ENCODE measurements at places on chromosomes 4 and X.

GRCh38 chr4:6815029-6815836, 32.7 kb downstream of the KIAA0232 start:
- no peak for DNase-seq

GRCh38 chr4:55571806-55572205, 20.2 kb downstream of the PDCL2 start:
- no peak for DNase-seq

- no peak for DNase-seq
Observed at GRCh38 chr4:94978904-94979303, 221.1 kb downstream of the BMPR1B start.

GRCh38 chr4:118968005-118968404, 79.4 kb downstream of the SYNPO2 start:
- DNase-seq = no peak

GRCh38 chr4:101885574-101885973, 95.0 kb downstream of the BANK1 start:
- DNase-seq = peak; percentile 17

GRCh38 chr4:101127176-101127790, 220.0 kb downstream of the PPP3CA start:
- no peak for DNase-seq

DNA sequence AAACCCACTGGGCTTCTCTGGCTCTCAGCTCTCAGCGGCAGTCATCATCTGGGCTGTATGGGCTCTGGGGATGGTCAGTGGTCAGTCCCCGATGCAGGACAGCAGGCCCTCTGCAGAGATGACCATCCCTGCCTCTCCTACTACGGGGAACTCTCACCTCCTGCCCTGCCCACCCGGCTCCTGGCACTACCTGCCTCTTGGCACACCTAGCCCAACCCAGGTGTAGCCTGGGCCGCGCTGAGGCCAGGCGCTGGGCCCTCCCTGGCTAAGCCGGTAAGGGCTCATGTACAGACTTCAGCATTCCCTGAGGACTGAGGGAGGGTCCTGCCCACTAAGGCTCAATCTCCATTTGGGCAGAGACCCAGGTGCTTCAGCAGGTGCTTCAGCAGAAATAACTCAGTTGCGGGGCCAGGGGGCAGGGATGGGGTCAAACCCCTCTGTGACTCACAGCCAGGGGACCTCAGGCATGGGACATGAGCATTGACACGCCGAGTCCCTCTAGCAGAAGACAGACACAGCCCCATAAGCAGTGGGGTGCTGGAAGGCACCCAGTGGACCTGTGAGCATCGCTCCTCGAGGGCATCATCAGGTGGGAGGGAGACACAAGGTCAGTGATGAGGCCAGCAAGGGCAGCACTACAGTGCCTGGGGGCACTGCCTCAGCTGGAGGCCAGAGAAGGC, 71.0 kb downstream of the ACOX3 start:
- DNase-seq = no peak

DNA sequence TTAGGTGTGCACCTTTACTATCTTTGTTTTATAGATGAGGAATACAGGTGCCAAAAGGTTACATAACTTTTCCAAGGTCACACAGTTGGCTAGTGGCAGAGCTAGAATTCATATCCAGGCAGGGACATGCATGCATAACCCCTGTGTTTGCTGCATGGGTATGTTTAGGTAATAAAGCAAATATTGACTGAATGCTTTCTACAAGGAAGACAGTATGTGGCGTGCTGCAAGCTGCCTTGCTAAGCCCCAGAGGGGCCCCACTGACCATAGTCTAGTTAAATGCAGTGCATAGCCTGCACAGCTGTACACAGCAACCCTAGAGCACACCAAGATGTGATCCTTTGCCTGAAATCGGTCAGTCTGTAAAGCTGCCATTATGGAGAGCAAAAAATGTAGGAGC, 320.5 kb upstream of the IGFBP7 start:
- no peak for DNase-seq

DNA sequence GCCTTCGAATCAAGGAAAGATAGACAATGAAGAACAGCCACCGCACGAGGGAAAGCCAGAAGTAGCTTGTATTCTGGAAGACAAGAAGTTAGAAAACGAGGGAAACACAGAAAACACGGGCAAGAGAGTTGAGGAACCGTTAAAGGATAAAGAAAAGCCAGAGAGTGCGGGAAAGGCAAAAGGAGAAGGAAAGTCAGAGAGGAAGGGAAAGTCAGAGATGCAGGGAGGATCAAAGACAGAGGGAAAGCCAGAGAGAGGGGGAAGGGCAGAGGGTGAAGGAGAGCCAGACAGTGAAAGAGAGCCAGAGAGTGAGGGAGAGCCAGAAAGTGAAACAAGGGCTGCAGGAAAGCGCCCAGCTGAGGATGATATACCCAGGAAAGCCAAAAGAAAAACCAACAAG, 1.4 kb downstream of the TCEAL2 start:
- DNase-seq = no peak
